GOT3 (cell line): ENCODE measurements at places on chromosomes 11 and 22.

- DNase-seq: no peak
Measured at GRCh38 chr22:40510631-40511364, 125.7 kb downstream of the MRTFA start.

DNA sequence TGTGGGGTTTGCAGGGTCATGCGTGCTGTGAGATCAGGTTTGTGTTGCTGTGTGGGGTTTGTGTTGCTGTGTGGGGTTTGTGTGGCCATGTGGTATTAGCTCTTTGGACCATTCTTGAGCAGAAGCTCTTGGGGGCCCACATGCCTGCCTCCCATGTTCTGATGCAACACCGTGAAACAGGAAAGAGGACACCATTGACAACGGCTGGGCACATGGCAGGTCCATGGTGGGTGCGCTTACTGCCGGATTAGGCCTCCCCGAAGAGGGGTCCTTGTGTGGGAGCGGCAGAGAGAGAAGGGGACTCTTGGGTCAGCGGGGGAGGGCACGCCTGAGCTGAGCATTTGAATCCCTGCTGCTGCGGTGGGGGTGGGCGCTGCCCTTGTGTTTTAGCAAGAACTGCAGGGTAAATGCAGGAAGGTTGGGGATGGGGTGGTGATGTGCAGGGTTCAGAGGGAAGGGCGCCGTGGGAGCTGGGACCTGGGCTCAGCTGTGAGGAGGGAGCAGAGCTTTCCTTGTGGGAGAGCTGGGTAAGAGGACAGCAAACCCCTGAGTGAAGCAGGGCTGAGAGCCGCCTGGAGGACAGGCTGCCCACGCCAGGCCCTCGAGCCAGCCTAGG is 361.5 kb downstream of the TBC1D22A start:
- DNase-seq: no peak

DNA sequence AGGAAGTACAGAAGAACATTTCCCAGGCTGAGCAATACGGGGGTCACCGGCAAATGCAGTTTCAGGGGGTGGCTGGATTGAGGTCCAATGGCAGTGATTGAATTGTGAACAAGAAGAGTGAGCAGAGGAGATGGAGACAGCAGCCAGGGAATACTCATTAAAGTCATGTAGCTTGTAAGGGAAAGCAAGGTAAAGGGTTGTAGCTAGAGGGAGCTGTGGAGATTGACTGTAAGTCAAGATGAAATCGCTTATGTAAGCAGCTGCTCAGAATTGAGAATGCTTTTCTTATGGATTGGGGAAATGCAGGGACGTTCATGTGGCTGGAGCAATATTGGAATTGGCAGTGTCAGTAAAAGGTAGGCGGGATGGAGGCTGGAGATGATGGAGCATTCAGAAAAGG is 111.4 kb upstream of the TBCEL start:
- no peak for DNase-seq

DNA sequence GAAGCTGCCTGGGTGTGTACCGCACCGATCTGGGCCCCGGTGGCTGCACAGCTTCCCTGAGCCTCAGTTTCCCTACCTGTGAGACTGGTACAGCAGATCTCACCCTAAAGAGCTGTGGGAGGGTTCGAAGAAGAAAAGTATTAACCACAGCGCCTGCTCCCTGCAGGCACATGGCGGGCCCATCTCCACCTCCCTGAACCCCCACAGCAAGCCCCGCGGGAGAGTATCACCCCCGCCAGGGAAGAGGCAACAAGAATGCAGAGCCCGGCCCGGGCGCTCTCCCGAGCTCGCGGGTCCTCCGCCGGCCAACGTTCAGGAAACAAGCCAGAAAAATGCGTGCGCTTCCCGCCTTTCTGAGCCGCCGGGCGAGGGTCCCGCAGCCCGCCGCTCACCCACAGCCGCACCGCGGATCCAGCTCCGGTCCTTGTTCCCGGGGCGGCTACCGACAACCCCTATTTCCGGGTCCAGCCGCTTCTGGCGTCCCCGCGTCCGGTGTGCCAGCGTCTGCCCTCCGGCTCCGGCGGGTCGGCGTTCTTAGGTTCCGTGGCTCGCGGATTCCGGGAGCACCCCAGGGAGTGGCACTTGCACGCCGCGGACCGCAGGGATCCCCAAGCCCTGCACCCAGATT is at the start of gene TOP3B:
Gene TOP3B, minus strand, starts transcription at position 450 of the 628 bp plus-strand sequence. CDS start 7,078 bp downstream, outside the sequence.
- peak; percentile 18 for DNase-seq

DNA sequence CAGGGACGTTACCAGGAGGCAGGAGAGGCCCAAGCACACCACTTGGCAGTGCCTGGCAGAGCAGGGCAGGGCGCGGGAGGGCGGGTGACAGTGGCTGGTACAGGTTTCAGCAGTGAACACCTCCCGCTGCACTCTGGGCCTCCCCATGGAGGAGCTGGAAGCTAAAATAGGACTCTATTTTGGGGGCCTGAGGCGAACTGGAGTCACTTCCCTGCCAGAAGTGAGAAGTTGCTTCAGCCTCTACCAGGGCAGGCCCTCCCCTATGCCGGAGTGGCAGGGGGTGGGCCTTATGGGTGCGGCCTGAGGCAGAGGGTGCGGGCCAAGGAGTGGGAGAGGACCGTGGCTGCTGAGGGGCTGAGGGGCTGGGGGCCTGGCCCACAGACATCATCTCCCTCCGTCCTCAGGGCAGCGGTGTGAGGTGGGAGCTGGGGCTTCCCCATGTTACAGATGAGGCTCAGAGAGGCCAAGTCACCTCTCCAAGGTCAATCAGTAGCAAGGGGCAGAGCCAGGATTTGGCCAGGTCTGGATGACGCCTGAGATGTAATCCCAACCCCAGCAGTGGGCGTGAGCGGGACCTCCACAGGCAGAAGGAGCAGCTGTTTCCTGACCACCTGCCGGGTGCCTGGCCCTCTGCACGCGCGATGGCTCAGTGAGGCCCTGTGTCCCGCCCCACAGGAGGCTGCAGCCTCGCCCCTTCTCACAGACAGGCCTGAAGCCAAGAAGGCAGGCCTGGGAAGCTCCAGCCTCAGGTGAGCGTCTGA is 39.3 kb downstream of the KCNJ4 start:
- DNase-seq: no peak

DNA sequence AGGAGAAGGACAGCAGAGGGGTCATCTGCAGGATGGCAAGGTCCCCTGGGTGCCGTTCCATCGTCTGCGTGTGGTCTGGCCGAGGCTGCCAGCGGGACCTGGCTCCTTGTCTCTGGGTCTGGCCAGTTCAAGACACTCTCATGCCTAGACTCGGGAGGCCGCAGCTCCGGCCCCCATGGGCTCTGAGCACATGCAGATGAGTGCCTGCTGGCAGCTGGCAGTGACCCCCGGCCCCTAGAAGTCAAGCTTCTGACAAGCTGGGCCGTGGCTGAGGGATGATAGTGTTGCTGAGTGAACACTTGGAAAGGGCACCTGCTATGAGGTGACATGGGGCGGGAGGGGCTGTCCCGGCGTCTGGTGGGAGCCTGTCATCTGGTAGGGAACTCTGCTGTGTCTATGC is 1180.6 kb downstream of the BRD1 start:
- no peak for DNase-seq

DNA sequence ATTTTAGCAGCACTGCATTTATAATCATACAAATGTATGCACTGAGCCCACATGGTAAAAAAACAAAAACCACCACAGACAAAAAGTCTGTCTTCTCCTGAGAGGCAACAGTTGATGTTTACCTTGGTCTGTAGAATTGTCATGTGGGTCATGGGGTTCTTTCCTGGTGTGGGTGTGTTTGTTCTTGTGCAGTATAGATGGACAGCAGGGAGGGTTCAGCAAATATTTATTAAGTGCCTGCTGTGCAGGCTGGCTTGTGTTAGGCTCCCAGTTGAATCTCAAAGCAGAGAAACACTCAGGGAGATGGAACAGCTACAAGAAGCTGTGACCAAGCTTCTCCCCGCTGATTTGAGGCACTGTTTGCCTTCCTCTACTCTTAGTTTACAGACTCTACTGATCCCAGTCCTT is 82.2 kb downstream of the PISD start:
- DNase-seq: no peak

DNA sequence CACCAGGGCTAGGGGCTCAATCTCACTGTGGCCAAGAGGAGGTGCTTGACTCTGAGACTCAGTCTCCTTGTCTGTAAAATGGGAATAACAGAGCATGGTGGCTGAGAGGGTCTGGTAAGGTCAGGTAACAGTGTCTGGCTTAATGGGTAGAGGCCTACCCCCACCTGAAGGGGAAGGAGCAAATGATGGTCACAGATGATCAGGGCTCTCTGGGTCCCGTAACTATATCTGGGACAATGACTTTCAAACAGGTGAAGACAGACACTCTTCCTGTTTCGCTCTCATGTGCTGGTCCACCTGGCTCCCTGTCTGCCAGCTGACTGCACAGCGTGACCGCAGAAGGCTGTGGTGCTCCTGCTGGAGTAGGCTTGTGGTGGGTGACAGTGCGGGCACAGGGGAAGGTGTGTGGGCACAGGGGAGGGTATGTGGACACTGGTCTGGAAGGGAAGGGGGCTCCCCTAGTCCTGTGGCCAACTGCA is 4.0 kb downstream of the A4GALT start:
- no peak for DNase-seq

DNA sequence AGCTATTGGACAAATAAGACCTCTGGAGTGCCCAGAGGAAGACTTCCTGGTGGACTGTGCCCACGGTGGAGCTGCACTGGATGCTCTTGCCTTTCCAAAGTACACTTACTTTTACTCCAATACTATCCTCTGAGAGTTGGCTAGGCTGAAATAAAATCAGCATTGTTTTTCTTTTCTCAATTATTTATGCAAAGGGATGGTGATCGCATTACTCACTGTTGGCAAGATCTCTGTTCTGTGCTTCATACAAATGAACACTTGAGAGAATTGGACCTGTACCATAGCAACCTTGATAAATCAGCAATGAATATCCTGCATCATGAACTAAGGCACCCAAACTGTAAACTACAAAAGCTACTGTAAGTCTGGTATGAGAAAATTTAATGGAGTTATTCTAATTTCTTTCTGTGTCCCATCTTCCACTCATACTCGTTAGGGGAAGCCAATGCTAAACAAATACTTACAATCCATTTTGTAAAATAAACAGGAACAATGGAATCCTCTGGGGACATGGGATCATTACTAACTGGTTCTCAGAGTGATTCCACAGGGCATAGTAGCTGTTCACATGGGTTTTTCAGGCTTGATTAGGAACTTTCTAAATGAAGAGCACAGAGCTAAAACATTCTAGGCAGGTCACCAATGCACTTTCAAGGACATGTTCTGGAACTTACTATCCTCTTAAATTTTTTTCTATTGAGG is 26.3 kb downstream of the NLRP14 start:
- DNase-seq: no peak

- no peak for DNase-seq
Measured at GRCh38 chr11:1780700-1781592, 17.2 kb upstream of the CTSD start.

DNA sequence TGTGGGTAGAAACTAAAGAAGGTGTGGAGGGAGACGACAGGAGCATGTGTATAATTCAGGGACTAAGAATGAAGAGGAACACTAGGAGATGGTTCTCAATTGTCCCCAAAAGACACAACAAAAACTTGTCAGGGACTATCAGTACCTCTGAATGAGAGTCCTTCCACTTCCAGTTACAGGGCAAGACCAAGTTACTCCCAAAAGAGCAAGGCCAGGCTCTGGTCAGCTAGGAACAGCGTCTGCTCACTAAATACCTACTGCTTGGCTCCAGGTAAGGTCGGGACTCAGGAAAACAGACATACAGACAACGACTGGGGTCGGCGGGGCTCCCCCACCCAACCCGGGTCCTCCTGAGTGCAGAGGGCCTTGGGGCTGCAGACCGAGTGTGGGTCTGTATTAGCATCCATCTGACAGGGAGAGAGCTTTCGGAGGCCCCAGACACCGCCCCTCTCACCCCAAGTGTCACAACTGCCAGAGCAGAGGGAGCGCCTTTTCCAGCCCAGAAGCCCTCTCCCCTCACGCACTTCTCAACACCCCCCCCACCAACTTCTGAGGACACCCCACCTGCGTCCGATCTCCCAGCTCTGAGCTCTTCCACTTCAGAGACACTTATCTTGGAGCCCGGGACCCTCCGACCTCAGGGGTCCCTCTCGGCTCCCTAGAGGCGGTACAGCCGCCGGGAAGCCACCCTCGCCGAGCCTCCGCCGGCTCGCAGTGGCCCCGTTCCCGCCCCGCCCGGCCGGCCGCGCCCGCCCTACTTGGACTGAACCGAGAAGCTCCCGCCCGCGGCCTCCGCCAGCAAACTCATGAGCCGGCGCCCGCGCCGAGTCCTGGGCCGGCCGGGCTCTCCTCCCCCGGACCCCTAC is 522 bp downstream of the RHOG start:
- DNase-seq: no peak

DNA sequence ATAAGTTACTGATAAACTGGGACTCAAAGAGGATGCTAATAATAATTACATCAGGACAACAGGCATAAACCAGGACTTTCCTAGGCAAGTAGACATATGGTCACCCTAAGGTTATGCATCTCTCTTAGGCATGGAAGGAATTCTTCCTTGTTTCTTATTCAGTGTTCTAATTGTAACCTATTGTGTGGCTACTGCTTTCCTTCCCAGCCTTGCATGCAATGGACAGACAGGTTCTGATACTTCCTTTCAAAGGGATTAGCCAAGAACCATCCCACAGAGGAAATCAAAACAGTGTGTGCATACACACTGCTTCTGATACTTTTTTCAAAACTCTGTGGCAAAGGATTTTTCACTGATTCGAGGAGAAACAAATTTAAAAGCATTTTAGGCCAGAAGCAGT is 48.3 kb downstream of the RRAS2 start:
- no peak for DNase-seq
